ENCODE measurements at places on chromosomes 16 and 17.

DNA sequence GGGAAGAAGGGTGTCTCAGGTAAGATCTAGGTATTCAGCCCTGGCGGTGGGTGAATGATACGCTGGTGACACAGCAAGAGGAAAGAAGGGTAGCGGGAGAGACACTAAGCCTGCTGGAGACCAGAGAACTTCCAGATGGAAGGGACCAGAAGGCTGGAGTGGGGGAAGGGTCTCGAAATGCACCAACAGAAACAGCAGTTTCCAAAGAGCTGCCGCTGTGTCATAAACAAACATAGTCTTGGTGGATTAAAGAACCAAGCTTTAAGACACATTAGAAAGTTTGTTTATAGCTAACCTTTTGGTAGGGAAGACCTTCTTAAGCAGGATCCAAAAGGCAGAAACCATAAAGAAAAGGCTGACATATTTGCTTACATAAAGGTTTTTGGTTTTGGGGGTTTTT is 20.9 kb downstream of the TRPV3 start:
- DNase-seq: no peak

DNA sequence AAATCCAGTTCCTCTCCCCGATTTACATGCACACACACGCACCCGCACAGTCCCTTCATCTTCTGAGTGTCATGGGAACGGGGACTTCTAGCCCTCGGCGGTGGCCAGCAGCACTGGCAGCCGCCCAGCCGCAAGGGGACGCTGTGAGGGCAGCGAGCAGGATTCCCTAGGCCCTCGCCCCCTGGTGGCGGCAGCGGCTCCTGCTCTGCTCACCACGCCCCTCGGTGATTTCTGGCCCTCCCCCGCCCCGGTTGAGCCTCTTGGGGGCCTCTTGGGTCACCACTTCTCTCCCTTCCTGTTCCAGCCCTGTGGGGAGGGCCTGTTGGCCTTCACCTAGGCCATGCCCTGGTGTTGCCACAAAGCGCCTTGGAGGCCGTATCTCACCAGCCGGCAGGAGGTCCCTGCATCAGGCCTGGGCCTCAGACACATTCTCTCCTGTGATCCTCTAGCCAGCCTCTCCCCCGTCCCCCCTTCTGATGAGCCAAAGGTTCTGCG is 75.2 kb upstream of the KSR1 start:
- peak; percentile 70 for DNase-seq

GRCh38 chr17:76562734-76563148 is 22.9 kb downstream of the PRCD start:
- DNase-seq: no peak

GRCh38 chr17:74759941-74760340 is 11.5 kb downstream of the NHERF1 start:
- DNase-seq: no peak

DNA sequence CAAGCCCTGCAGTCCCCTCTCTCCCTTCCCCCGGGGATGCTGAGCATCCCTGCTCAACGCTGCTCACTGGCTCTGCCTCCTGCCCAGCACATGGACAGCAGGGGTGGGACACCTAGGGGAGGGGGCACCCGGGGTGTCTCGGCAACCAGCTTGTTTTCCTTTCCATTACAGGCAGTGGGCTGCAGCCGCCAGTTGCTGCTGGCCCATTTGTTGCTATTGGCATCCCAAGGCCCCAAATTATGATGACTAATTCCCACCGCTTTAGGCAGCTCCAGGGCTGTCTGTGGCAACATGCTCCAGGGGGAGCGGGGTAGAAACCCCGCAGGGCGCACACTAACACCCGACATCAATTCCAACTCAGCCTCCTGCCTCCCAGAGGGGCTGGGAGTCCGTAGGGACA is 4.9 kb downstream of the SDK2 start:
- DNase-seq: no peak

DNA sequence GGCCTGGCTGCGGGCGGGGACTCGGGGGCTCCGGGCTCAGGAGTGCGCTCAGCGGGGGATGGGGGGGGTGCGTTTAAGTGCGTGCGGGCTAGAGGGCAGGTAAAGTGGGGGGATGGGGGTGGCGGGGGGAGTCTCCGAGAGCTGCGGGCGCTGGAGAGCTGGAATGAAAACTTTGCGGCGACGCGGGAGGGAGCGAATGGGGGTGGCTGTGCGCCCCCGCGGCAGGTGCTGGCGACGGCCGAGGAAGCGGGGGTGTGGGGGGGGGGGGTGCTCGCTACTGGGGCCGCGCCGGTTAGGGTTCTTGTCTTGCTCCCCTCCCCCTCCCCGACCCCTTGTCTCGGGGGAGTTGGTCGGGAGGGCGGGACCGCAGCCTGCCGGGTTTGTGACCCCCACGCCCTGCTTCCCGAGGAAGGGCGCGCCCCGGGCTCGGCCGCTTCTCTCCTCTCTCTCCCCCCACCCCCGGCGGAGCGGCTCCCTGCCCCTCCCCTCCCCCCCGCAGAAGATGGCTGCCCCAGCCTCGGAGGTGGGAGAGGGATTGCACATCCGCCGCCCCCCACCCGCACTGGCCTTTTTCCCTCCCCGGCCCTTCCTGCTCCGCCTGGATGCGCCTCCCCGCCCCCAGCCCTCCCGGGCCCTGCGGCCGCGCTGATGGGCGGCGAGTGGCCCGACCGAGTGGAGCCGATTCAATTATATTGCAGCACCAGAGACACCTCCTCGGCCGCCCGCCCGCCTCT is 649 bp downstream of the GSE1 start:
- peak; percentile 61 for DNase-seq

DNA sequence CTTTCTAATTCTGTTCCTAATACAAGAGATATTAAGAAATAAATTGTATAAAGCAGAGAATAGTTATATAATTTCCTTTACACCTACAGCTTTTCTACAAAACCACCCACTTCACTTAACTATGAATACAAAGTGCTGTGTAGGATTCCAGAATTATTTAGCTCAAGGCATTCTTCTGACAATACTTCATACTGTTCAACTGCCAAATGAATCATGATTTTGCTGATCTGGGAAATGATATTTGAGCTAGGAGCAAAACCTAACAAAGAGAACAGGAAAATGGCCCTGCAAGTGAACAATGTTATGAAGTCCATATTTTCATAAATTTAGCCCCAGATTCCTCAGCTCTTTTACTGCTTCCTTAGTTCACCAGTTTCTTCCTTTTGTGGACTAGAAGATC is 12.9 kb downstream of the BBS2 start:
- no peak for DNase-seq

DNA sequence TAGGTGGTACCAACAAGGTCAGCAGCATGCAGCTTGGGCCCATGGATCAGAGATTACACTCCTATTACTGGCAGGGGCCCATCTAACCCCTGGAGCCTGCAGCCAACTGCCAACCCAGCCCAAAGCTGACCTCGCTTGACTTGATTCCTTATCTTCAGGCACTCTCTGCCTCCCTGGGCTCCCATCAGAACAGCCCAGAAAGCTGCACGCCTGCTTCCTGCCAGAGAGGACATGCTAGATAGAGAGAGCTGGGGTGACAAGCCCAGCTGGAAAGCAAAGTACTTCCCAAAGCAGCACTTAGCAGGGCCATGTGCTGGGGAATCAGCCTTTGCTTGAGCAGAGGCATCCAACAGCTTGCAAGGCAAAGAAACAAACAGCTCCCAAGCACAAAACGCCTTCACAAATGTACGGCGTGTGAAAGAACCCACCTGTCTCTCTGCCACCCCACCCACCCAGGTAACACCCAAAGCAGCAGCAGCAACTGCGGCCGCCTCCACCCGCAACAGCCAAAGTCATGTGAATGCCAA is 74.2 kb upstream of the NLK start:
- DNase-seq: no peak

- no peak for DNase-seq
Observed at GRCh38 chr17:70658317-70658716, 489.0 kb downstream of the KCNJ2 start.

- DNase-seq: no peak
Observed at GRCh38 chr16:72179204-72179970, 7.4 kb upstream of the PMFBP1 start.

GRCh38 chr16:280005-280460 is 358 bp upstream of the ARHGDIG start:
- no peak for DNase-seq

GRCh38 chr16:79794941-79795340 is 194.4 kb upstream of the MAF start:
- no peak for DNase-seq

- DNase-seq: no peak
Observed at GRCh38 chr17:76953946-76954345, 85.7 kb downstream of the MGAT5B start.

DNA sequence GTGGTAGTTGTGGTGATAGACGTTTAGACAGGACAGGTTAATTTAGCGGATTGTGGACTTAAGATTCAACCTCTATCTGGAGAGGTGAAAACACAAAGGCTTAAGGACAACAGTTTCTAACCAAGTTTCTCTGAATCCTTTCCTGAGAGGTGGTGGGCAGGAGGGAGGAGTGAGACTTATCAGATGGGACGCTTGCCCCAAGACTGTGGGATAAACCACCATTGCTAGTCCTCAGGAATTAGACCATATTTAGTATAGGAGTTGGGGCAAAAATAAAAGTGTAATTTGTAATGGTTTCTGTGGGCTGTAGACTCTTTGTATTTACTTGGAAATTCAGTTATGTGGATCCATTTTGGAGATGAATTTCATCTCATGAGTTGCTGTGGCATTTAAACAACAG is 6.6 kb downstream of the PDP2 start:
- DNase-seq: no peak

GRCh38 chr16:82846806-82847205 is 220.0 kb downstream of the CDH13 start:
- no peak for DNase-seq

- peak; percentile 45 for DNase-seq
Observed at GRCh38 chr17:76432004-76432403, 20.9 kb downstream of the UBE2O start.

DNA sequence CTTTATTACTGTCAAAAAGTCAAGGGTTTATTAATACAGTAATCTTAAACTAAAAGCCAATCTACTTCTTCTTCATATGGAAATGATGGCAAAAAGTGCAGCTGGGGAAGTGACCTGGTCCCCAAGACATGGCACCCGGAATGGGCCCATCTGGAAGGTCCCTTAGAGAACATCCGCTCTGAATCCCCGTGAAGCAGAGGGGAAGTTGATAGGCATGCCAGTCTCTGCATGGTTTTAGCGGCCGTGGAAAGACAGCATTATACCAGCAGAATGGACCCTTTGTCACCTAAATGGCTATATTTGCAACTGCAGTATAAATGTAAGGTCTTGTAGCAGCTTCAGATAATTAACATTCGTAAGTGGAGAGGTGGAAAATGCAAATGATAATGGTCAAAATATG is 32.4 kb downstream of the COTL1 start:
- peak; percentile 50 for DNase-seq

- DNase-seq: no peak
Observed at GRCh38 chr16:76390476-76390875, 113.3 kb downstream of the CNTNAP4 start.

GRCh38 chr17:7406235-7406825 is 1.3 kb upstream of the NLGN2 start:
- no peak for DNase-seq

GRCh38 chr17:75832164-75832651 is 12.0 kb downstream of the UNC13D start:
- DNase-seq: no peak

- no peak for DNase-seq
Observed at GRCh38 chr16:77877712-77878347, 89.5 kb downstream of the VAT1L start.

- peak; percentile 44 for DNase-seq
Observed at GRCh38 chr17:50550661-50551432, 3.9 kb downstream of the SPATA20 start.

GRCh38 chr17:5405400-5405799 is 14.1 kb downstream of the NUP88 start:
- DNase-seq: no peak

- DNase-seq: no peak
Observed at GRCh38 chr17:33055171-33055611, 63.5 kb downstream of the SPACA3 start.

DNA sequence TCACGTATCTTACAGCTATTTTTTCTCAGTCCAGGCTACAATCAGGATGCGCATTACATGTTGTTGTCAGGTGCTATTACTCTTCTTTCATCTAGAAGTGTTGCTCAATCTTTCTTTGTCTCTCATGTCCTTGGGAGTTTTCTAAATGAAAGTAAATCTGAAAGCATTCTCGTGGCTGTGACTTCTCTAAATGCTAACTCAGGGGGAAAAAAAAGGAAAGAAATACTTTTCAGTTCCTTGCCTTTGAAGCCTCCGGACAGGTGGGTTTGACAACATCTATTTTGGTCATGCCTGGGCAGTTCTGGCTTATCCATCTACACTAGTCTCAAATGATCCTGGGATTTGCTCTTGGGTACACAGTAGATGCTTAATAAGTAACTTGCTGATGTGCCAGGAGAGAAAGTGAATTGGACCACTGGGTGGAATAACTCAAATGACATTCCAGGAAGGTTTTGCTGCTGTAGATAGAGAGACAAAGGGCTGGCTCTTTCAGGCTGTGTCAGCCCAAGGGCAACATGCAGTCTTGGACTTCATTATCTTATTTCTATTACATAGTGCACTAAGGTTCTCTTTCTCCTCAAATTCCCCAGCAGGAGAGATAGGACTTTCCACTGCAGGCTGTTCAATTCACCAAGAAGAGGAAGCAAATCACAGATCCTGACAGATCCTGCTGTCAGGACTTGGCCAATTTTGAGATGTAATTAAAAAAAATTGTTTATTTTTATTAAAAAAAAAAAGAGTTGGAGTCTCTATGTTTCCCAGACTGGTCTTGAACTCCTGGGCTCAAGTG is 63.6 kb upstream of the NFAT5 start:
- peak; percentile 7 for DNase-seq

GRCh38 chr17:45852535-45853297 is 8.0 kb downstream of the SPPL2C start:
- DNase-seq: peak; percentile 63

DNA sequence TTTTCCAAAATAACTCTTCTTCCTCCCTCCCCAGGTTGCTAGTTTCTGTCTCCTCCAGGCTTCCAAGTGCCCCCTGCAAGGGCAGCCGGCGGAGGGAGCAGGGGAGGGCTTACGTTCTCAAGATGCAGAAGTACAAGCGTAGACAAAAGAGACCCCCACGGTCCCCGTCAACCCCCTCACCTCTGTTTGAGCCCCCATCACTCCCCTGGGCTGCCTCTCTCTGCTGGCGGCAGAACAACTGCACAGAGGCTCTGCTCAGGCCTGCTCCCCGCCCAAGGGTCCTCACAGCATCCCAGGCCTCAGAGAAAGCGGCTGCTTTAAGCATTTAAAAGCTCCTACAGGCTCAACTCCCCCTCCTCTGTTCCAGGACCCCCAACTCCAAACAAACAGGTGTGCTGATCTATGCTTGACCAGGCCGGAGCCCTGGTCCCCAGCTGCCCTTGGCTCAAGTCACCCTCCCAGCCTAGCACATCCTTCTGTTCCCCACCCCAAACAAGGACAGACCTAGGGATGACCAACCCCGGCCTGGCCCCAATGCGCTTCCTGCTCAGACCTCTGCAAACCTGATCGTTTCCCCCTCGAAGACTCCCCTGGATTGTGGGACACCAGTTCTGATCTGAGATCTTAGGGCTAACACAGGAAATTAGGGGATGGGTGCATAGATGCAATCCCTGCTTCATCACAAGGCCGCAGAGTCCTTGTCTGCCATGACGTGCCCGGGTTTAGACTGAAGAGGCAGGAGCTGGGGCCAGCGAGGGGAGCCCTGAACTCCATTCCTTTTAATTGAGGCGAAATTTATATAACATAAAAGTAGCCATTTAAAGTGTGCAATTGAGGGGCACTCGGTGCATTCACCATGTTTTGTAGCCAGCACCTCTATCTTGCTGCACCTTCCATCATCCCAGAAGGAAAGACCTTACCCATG is 17.2 kb upstream of the RBFOX3 start:
- DNase-seq: no peak
